Cerebellum (tissue), 4 donors: ENCODE measurements at places on chromosomes 2 and 18. TPM values are rescaled to one million over a fixed set of nuclear protein-coding genes. Genes with fewer than 3 reads are reported as not detected.

DNA sequence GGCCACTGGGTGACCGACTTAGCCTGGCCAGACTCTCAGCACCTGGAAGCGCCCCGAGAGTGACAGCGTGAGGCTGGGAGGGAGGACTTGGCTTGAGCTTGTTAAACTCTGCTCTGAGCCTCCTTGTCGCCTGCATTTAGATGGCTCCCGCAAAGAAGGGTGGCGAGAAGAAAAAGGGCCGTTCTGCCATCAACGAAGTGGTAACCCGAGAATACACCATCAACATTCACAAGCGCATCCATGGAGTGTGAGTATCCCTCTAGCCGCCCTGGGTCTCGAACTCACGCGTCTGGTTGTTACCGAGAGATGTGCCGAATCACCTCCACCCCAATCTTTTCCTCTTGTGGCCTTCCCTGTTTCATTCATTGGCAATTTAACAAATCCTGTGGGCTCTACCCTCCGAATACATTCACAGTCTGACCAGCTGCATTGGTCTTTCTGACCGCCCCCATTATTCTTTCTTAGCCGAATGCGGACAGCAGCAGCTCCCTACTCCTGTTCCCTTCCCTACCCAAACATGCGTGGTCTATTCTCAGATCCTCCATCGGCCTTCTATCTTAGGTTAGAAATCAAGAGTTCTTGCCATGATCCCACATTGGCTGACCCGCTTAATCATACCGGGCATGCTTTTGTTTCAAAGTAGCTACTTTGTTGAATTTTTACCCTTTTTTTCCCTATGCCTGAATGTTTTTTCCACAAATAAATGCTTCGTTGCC, 631 bp downstream of the RPL31 start:
- no peak for DNase-seq

Gene ZNF516
- total RNA-seq = 27.5 TPM

DNA sequence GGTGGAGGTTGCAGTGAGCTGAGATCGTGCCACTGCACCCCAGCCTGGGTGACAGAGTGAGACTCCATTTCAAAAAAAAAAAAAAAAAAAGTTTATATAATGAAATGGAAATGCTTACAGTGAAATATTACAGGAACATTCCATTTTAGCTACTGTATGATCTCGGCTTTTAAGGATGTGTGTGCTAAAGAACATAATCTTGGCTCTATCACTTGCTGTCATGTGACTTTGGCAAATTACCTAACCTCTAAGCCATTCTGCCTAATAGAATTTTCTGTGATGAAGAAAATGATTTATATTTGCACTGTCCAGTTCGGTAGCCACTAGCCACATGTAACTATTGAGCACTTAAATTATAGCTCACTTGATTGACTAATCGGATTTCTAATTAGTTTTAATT, 36.3 kb downstream of the SMAD4 start:
- no peak for DNase-seq

- DNase-seq = no peak
Observed at GRCh38 chr2:8303322-8303832, 378.5 kb upstream of the ID2 start.

DNA sequence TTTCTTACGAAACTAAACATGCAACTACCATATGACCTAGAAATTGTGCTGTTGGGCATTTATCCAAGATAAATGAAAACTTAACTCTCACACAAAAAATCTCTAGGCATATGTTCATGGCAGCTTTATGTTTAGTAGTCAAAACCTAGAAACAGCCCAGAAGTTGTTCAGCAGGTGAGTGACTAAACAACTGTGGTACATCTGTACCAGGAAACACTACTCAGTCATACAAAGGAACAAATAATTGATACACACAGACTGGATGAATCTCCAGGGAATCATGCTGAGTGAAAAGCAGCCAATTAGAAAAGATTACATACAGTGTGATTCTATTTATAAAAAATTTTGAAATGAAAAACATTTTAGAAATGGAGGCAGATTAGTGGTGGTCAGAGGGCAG, 29.3 kb downstream of the DYNC2LI1 start:
- no peak for DNase-seq

DNA sequence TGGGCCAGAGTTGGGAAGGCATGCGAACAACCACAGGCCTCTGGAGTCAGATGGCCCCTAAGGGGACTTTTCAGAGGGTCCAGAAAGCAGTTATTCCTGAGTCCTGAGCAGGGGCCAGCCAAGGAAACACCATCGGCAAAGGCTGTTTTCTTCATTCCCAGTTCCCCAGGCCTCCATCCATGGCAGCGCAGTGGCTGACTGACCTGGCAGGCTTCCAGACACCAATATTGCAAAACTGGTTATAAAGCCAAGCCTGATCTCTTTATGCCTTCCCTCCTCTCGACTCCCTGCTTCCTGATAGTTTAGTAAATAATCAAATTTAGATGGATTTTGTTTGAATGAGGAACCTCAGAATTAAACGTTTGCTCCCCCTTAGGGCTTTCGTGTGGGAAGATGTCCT, 133.4 kb upstream of the ITGA6 start:
- no peak for DNase-seq

Gene STPG4
- 1.00 TPM for total RNA-seq

DNA sequence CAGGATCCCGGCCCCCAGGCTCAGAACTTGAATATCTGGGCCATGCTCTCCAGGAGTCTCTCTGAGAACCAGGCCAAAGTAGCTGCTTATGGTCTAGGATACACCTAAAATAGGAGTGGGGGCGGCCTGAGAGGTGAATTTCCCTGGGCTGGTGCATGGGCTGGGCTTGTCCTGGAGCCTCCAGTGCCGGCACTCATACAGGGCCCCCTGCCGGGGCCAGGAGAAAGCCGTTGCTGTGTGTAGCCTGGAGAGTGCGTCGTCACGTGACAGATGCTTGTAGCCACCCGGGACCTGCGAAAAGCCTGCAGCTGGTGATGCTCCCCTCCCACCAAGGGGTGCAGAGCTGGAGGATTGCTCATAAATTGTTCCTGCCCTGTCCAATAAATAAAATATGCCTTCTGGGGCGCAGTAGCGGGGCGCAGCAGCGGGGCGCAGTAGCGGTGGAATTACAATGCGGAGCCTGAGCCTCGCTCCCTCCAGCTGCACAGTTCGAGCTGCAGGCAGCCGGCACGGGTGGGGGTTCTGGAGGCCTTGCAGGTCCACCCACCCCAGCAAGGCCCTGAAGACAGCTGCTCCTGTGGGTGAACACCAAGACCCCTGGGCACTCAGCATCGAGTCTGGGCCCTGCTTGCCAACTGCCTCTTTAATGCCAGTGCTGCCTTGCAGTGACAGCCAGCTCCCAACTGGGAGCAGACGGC, 289.9 kb downstream of the NDUFA10 start:
- no peak for DNase-seq

GRCh38 chr18:53018791-53019190, 678.8 kb downstream of the DCC start:
- DNase-seq = no peak

Gene FAM124B
- total RNA-seq = 5.2 TPM

DNA sequence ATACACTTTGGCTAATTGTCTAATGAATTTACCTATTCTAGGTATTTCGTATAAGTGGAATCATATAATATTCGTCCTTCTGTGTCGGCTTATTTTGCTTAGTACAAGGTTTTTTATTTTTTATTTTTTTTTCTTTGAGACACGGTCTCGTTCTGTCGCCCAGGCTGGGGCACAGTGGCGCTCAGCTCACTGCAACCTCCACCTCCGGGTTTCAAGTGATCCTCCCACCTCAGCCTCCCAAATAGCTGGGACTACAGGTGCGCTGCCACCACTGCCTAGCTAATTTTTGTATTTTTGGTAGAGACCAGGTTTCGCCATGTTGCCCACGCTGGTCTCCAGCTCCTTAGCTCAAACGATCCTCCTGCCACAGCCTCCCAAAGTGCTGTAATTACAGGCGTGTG, 38.2 kb downstream of the PCBP1 start:
- DNase-seq = no peak

Gene PJVK
- 3.3 TPM for total RNA-seq

GRCh38 chr2:238169708-238170251, 11.0 kb downstream of the ERFE start:
- peak; percentile 95 for DNase-seq
